ENCODE measurements at places on chromosomes 16 and 17.

DNA sequence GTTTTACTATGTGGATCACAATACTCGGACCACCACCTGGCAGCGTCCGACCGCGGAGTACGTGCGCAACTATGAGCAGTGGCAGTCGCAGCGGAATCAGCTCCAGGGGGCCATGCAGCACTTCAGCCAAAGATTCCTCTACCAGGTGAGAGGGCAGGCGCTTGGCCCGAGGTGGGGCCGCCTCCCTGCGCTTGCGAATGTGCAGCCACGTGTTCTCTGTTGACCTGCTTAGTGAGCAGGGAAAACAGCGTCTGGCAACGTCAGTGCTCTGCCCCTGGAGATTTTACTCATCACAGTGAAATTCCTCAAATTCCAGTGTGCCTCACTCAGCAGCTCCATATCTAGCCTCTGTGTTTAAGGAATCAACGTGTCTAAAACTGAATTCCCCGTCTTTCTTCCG is 33.4 kb upstream of the CLEC18A start:
- peak; percentile 97 for DNase-seq

- no peak for DNase-seq
Observed at GRCh38 chr17:33517746-33518145, 224.7 kb upstream of the ASIC2 start.

- no peak for DNase-seq
Observed at GRCh38 chr16:68851601-68852000, 8.3 kb downstream of the TANGO6 start.

DNA sequence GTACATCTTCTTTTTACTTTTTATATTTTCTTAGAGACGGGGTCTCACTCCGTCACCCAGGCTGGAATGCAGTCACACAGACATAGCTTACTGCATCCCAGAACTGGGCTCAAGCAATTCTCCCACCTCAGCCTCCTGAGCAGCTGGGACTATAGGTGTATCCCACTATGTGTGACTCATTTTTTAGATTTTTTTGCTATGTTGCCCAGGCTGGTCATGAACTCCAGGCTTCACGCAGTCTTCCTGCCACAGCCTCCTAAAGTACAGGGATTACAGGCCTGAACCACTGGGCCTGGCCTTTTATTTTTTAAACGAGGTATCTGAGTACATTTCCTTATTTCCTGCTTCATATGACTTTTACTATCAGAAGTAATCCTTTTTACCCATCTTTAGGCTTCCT is 48.0 kb downstream of the GLG1 start:
- DNase-seq: no peak

GRCh38 chr16:79049040-79049439 is 551.5 kb downstream of the MAF start:
- no peak for DNase-seq

GRCh38 chr17:55177159-55177854 is 87.5 kb upstream of the HLF start:
- peak; percentile 7 for DNase-seq

- DNase-seq: no peak
Observed at GRCh38 chr17:27157297-27157696, 136.6 kb upstream of the WSB1 start.

All from EL (cell line).